ENCODE measurements at places on chromosomes 1 and 21.

- no peak for DNase-seq
Observed at GRCh38 chr1:171267391-171267790, 19.1 kb downstream of the FMO1 start.

- DNase-seq = no peak
Observed at GRCh38 chr21:27795418-27795817, 828.5 kb upstream of the ADAMTS5 start.

DNA sequence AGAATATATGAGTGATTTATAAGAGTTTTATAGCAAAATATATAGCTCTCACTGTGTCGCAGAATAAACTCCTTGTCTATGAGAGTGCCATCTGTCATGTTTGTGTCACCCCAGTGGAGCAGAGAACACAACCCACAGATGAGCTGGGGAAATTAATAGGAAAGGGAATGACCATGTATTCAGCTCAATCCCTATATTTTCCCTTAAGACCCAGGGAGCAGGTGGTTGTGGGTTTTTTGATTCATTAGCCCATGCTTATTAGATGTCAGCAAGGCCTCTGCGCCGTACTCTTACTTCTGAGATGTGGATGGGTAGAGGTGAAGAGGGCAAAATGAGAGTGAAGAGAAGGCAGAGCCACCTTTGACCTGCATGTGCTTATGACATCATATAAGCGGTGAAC lies 4.1 kb upstream of the GREM2 start:
- no peak for DNase-seq

- DNase-seq = no peak
Observed at GRCh38 chr1:46517010-46517600, 27.5 kb downstream of the DMBX1 start.

- no peak for DNase-seq
Observed at GRCh38 chr1:226731257-226731893, 7.7 kb downstream of the ITPKB start.

GRCh38 chr1:52403566-52404115 lies 582 bp downstream of the ORC1 start:
- peak; percentile 7 for DNase-seq

GRCh38 chr1:80594013-80594412 lies 1206.7 kb upstream of the ADGRL2 start:
- no peak for DNase-seq

DNA sequence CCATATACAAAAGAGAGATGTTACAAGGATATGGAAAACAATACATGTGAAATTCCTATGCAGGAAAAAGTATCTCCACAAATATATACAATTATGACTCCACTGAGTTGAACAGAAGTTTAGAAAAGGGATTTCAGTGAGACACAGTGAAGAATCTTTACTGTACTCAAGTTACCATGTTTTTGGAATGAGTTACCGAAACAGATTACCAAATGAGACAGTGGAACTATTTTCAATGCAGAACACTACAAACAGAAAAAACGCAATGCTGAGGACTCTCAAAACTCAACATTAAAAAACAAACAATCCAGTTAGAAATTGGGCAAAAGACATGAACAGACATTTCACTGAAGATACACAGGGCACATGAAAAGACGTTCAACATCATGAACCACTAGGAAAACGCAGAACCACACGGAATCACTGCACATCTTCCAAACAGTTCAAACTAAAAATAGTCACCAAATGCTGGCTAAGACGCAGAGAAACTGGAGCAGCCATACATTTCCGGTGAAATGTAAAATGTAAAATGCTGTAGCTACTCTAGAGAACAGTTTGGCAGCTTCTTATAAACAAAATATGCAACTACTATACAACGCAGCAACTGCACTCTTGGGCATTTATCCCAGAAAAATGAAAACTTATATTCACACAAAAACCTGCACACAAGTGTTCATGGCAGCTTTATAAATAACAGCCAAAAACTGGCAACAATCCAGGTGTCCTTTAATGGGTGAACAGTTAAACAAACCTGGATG lies 118.7 kb downstream of the UBR4 start:
- no peak for DNase-seq

- peak; percentile 58 for DNase-seq
Observed at GRCh38 chr1:39564941-39565340, 11.6 kb downstream of the PABPC4 start.

DNA sequence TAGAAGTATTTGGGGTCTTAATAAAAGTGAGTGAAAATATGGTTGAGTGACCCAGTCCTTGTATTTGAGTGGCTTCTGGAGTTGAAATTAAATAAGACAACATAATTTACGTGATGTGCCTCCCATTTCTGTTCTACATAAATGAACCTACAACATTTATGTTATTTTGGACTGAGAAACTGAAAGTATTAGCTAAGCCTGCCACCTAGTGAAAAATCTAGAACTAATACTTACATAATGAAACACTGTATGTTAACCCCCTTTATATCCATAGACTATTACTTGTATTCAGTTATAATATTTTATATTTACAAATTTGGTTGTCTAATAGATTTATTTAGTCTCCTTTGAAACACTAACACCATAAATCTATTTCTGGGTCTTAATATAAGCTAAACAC lies 298.9 kb downstream of the KCNT2 start:
- no peak for DNase-seq

DNA sequence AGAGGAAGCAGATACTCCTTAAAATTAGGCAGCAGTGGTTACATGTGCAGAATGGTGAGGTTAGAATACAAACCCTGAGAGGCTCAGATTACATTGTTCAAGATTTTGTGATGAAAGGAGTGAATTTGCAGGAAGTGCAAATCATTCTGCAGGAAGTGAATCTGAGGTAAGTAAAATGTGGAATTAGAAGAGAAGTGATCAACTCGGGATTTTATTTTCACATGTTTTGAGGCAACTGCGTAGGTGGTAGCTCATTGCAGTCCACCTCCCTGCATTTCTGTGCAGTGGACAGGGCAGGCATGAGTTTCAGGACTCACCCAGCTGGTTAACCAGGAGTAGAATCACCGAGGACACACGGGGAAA lies 2.1 kb upstream of the PLA2G2C start:
- no peak for DNase-seq

DNA sequence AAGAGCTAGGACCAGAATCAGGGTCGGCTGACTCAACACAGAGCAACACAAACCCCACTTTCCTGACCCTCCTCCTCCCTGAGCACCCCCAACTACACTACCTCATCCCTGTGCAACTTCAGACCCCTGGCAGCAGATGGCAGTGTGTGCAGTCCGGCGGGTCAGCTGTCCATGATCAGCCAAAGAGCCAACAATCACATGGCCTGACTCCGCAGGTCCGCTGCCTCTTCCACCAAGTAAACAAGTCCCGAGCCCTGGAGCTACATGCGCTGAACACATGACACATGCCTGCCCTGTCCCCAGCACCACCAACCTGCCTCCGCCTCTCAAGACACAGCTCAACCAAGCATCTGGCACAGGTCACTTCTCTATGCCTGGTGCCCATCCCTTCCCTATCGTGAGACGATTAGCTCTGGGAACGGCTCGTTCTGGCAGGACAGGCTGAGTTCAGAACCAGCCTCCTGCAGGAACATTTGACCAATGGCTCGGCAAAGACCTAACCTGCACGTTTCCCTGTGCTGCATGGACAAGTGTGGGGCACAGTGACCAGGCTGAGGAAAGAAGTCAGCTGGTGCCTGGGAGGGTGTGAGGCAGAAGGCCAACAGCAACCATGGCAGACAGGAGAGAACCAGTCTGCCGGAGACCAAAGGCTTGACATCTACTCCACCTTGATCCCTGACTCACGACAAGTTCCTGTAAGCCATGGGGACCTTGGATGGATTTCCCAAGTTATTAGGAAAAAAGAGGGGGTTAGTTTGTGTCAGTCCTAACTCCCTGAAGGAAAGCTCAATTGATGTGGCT lies 60.3 kb downstream of the CD46 start:
- DNase-seq = peak; percentile 65

GRCh38 chr1:102858695-102859094 lies 249.6 kb downstream of the COL11A1 start:
- DNase-seq = no peak

DNA sequence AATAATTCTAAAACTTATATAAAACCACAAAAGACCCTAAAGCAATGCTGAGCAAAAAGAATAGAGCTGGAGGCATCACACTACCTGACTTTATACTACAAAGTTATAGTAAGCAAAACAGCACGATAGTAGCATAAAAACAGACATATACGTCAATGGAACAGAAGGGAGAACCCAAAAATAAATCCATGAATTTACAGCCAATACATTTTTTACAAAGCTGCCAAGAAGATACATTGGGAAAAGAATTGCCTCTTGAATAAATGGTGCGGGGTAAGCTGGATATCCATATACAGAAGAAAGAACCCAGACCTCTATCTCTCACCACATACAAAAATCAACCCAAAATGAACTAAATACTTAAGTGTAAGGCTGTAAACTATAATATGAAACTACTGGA lies 51.3 kb upstream of the KRTAP11-1 start:
- no peak for DNase-seq

- no peak for DNase-seq
Observed at GRCh38 chr1:181508486-181509165, 25.3 kb downstream of the CACNA1E start.

DNA sequence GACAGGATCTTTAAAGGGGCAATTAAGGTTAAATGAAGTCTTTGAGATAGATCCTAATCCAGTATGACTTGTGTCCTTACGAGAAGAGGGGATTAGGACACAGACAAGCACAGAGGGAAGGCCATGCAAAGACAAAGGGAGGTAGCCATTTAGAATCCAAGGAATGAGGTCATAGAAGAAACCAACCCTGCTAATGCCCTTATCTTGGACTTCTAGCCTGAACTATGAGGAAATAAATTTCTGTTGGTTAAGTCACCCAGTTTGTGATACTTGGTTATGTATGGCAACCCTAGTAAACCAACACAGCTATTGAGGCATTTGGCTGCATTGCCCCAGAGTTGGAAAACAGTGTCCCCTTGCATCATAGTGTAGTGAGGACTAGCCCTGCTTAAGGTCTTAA lies 121.3 kb downstream of the MAST2 start:
- DNase-seq = no peak

- DNase-seq = no peak
Observed at GRCh38 chr1:4634793-4635406, 19.5 kb upstream of the AJAP1 start.
